NCI-H524 treated with DMSO at 0.1 percent for 48 hours (cell line): ENCODE measurements at places on chromosomes 6 and 20.

GRCh38 chr20:3074812-3075211 lies 3.4 kb downstream of the OXT start:
- no peak for DNase-seq

GRCh38 chr20:45911486-45912343 lies at the start of gene PLTP:
Gene PLTP, minus strand, starts transcription at chr20:45912155. Its CDS starts 703 bp downstream, at chr20:45911452.
- no peak for DNase-seq

- DNase-seq, result no peak
These were observed 92.0 kb downstream of the ATXN1 start for GRCh38 chr6:16669227-16669626.

- DNase-seq, result no peak
These were observed 41.1 kb downstream of the TFAP2A start for GRCh38 chr6:10373642-10374359.
